Stimulated activated CD4-positive, alpha-beta T cell treated with anti-CD3 and anti-CD28 coated beads, Interleukin-2, amount 100 ng/mL, for 48 hours (primary cell): ENCODE measurements at places on chromosomes 2 and 18.

- no peak for DNase-seq
Observed at GRCh38 chr18:37613253-37613565, 47.6 kb upstream of the CELF4 start.

DNA sequence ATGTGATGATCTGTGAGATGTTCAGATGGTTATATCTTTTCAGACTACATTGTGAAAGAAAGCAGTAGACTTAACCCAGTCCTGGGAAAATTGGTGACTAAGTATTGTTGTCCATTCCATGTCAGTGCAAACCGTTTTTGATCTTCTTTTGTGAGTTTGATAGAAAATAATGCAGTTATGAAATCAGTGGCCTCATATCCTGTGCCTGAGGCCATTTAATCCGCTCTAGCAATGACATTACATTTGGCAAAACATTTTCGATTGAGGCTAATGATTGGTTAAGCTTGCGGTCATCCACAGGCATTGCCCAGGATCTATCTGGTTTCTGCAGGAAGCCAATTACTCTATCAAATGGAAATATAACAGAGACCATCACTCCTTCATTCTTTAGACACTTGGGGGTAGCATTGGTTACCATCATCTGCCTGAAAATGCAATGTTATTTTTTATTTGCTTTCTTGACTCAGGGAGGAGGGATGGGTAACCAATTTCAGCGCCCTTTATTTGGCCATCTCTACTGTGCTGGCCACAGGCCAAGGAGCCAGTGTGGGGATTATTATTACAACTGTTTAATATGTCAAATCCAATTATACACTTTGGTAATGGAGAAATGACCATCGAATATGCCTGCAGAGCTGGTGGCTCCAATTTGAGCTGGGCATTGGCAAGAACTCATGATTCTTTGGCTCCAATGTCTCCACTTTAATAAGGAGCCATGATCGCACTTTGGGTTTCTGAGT lies 33.6 kb downstream of the TRIB2 start:
- DNase-seq, result no peak

DNA sequence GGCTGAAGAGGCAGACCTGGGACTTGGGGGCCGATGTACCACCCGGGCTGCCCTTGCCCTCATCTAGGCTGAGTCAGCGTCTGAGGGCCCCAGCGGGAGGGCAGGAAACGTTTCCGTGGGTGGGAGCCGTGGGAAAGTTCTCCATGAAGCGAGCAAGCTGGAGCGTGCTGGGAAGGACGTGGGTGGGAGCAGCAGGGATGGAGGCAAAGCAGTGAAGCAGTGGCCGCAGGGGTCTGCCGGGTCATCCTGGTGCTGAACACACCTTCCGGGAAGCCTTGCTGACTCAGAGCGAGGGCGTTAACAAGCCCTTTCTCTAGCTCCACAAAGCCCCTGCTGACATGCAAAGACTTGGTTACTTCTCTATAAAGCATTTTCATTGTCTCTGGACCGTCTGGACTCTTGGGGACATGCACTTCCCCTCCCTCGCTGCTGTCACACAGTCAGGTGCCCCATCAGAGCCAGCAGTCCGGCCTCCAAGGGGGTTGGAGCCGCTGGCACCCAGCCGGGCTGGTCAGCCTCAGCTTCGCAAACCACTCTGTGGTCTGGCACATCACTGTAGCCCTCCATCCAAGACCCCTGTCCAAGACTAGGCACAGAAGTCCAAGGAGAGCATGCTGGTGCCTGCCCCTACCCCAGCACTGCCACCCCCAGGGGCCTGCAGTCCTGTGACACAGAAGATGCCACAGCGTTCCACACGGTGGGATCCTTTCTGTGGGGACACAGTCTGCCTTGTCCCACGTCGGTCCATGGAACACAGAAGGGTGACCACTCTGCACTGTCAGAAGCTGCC lies 115.1 kb upstream of the GPC1 start:
- no peak for DNase-seq

DNA sequence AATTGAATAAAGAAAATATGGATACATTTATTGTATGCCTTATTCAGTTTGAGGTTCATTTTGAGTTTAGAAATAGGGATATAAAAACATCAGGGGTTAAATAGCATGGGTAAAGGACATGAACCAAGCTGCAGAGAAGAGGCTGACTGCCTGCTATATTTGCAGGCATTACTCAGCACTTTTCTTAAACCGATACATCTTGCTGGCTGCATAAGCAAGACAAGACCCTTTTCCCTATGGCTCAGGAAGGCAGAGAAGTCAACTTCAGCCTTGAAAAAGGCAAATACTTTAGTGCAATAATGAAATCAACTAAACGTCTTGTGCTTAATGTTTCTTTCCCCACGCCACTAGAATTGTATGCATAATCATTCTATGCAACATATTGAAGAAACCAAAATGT lies 36.4 kb downstream of the SCN1A start:
- no peak for DNase-seq

GRCh38 chr18:57581301-57581934 lies 5.1 kb downstream of the FECH start:
- DNase-seq, result no peak

DNA sequence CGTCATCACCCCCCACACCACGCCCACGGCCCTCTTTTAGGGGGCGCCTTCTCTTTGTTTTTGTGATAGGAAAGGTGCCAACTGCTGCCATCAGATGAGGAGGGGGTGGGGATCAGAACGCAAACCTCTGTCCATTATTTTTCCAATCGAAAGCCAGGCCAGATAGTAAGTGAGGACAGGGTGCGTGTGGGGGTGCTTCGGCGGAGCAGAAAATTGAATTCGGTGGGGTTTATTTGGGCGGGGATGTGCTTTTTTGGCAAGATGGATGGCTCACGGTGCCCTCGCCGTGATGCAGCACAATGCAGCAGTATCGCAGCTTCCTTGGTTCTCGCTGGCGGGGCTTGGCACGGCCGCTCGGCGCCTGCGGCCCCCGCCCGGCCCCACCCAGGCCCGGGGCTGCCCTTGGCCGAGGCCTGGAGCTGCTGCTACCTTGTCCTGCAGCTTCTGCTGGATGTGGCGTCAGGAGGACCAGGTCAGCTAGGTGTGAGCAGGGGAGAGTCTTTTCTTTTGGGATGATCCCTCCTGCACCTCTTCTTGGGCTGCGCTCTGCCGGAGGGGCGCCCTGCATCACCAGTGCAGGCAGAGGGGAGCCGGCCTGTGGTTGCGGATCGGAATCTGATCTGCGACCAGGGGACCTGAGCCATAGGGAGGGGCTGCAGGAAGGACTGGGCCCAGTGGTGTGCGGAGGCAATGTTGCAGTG lies 1.3 kb downstream of the SPTBN1 start:
- DNase-seq, result peak; percentile 6
